ENCODE measurements at places on chromosomes 1 and 21. TPM values are rescaled to one million over a fixed set of nuclear protein-coding genes. Genes with fewer than 3 reads are reported as not detected.

Gene AHCTF1
- 56.0 TPM for total RNA-seq

Gene PLA2G2A
- total RNA-seq = 718 TPM

GRCh38 chr1:59317780-59318179 is 20.9 kb downstream of the FGGY start:
- no peak for DNase-seq

DNA sequence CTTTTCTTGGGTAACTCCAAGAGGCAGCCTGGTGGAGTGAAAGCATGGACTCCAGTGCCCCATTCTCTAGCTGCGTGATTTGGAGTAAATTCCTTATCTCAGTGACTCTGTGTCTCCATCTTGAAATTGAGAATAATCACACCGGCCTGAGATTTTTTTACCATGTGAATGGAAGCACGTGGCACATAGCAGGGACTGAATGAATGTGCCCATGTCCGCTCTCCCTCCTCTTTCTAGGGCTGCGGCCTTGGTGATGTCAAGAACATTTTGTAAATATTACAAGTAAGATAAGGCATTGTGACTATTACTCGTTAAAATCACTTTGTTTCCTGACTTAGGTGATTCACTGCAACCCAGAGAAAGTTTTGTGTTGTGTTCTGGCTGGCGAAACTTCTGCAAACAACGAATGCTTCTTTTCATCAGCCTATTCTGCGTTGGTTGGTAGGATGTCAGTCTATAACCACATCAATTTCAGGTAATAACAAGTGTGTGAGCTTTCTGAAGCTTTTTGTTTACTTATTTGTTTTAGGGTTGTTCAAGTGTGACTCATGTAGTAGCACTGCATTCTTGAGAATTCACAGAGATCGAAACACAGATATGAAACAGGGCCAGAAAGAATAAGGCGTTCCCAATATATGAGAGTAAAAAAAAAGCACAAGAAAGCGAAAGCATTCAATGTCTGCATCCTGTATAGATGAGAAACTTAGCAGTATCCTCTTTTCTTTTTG is 135.7 kb upstream of the SLC45A1 start:
- DNase-seq = no peak
